ENCODE measurements at places on chromosomes 2 and 18.

DNA sequence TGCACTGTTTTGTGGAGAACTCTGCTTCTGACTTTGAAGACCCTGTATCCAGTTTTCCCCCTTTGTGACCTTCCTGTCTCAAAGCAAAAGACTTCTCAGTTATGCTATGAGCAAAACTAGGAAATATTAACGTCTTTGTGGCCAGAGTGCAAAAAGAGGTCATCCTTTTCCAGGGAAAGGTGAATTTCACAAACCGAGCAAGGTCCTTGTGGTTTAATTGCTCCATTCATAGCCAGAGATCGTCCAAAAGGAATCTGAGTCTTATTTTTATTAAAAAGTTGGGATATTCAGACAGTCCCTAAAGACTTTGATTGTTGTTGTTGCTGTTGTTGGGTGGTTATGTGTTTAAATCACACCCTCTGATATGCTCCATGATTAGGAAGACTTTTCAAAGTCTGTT, 77.4 kb downstream of the NAB1 start:
- DNase-seq: no peak

- DNase-seq: no peak
Observed at GRCh38 chr2:96637385-96638143, 548 bp downstream of the KANSL3 start.

DNA sequence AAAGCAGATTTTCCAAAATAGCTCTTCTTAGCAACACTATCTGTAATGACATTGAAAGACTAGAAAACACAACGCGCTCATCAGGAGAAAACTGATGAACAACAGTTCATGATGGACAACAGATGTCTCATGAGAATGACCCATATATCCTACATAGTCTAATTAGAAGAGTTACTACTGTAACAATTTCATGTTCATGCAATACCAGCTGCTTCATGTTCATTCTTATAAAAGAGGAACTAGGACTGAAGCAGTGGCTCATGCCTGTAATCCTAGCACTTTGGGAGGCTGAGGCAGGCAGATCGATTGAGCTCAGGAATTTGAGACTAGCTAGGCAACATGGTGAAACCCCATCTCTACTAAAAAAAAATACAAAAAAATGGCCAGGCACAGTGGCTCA, 22.7 kb downstream of the TRAPPC8 start:
- no peak for DNase-seq

DNA sequence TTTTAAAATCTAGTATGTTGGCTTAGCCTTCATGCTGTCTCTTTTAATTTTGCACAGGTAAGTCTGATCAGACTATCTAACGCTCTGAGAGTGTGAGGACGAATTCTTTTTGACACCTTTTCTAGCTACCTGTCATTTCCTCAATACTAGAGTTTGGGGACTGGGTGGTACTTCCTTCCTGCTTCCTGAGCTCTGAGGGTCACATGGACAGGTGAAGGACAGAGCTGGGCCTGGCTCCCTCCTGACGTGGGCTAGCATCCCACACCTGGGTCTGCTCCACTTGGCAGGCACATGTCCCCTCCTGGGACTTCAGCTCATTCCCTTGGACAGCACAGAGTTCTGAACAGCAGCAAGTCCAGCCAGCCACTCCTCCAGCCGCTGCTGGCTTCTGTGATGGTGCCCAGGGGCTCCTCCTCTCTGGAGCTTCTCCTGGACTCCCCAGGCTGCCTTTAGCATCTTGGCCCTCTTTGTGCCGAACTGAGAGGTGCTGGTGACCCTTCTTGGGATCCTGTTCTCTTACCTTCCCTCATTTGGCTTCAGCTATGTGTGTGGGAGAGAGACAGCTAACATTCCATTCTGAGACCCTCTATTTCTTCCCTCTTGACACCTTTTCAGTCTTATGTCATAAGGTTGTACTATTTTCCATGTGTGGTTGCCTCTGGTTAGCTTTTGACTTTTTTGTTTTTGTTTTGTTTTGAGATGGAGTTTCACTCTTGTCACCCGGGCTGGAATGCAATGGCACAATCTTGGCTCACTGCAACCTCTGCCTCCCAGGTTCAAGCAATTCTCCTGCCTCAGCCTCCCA, 106.9 kb downstream of the B3GNT2 start:
- no peak for DNase-seq

GRCh38 chr18:59139291-59139614, 431 bp upstream of the SEC11C start:
- peak; percentile 78 for DNase-seq

DNA sequence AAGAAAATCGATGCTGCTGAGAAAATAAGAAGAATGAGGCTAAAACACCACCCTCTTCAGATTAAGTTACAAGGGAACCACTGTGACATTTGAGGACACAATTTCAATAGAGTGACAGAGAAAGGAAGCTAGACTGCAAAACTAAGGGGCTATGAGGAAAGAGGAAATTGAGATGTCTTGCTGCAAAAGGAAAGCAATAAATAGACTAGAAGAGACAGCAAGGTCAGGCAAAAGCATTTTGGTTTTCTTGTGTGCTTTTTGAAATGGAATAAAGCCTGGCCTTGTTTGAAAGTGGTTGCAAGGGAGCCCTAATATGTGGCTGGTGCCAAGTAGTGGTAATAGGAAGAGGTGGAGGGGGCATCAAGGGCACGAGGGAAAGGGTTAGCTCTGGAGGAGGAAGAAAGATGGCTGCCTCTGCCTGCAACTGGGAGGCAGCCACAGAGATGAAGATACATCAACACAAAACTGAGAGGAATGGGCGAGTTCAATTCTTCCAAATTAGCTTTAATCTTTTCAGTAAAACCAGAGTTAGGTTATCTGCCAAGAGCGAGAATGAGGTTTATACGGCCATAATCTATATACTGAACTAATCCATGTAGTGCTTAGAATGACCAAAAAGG, 1.2 kb upstream of the MRO start:
- no peak for DNase-seq

- DNase-seq: no peak
Observed at GRCh38 chr18:11147962-11148679, 1.2 kb downstream of the PIEZO2 start.

DNA sequence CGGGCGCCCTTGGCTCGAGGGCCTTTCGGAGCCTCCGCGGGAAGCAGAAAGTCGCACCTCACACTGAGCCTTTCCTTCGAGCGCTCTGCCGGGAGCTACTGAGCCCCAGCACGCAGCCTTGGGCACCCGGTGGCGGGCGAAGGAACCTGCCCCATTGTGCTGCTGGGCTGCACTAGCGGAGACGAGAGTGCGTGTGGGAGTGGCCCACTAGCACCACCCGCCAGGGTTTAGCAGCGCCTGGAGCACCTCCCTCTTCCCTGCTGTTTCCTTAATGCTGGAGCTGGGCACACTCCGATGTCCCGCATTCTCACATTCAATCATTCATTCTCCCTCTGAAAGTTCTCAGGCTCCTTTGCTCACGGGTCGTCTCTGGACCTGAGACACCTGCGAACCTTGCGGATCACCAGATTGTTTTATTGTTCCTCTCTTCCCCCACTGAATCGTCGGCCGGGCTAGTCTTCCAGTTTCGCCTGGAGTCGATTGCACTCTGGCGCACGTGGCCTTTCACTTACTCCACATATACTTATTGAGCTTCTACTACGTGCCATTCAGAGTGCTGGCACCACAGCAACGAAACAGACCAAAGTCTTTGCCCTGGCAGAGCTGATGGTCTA, 8.5 kb upstream of the PAX3 start:
- no peak for DNase-seq

DNA sequence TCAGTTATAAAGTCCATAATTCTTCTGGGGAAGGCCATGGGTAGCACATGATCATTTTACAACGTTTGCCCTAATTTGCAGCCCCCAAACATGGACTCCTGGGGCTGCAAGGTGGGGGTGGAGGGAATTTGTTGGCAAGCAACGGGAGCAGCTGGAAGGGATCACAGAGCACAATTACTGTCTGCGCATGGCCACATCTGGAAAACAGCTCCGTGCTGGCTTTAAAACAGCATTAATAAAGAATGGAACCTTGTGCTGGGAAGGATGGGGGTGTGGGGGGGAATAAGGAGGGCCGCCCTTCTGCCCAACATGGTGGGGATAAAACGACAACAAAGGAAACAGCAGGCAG, 60.9 kb upstream of the SLC14A2 start:
- no peak for DNase-seq

DNA sequence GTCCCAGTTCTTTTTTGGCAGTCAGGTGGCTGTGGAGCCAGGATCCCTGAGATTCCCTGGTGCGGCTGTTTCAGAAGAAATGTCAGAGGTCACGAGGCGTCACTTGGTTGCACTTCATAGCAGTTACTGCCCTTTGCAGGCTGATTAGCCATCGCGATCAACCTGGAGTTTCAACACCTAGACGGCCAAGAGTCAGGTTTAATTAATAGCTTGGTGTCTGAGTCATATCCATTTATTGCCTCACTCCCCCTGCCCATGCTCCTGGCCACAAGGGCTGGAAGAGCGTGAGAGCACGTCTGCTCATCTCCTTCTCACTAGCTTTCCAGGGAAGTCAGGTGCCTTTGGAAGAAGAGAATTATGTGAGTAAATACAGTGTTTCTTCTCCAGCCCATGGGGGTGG, 552.3 kb downstream of the TSN start:
- DNase-seq: no peak

DNA sequence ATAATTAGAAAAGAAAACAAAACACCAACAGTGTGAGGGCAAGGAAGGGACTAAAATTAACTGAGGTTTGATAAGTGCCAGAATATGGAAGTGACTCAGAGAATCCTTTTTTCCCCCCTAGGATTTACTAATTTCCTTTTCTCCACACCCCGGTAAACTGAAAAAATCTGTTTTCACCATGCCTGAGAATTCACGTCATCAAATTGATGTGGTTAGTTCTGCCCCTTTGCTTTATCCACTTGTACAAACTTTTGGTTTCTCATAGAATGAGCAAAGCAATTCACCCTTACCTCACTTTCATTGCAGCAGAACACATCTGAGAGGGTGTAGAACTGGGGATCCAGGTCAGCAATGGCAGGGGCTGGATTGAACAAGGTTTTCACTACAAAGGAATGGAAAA, 57.8 kb downstream of the RBKS start:
- no peak for DNase-seq

DNA sequence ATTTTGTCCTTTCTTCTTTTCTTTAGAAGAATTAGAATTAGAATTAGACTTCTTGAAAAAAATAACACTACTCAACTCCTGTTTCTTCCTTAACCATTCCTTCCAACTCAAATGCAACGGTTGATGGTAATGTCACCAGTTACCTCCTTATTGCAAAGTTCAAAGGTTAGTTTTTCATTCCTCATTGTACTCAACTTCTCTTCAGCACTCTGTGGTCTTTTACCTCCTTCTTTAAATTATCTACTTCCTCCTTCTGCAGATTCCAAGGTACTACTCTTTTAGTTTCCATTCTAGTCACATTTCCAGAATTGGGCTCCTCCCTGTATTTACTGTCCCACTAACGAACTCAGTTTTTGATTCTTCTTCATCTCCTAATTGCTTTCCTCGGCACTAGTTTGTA, 700.7 kb downstream of the SATB2 start:
- DNase-seq: no peak

GRCh38 chr2:148617219-148617618, 27.3 kb upstream of the EPC2 start:
- DNase-seq: no peak

DNA sequence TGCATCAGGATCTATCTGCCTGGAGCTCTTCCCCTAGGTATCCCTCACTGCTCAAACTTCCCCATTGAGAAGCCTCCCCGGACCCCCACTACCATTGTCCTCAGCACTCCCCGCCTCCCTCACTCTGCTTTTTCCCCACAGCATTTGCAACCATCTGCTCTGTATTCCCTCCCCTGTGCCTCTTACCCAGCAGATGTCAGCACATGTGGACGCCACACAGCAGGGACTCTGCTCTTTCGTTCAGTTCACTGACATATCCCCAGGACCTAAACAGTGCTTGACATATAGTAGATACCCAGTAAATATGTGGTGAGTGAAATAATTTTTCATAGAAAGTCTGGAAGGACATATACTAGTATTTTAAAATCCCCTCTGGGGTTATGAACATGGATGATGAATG, 101.1 kb downstream of the TMEM247 start:
- no peak for DNase-seq

GRCh38 chr2:71554706-71555056, 101.3 kb downstream of the DYSF start:
- no peak for DNase-seq

DNA sequence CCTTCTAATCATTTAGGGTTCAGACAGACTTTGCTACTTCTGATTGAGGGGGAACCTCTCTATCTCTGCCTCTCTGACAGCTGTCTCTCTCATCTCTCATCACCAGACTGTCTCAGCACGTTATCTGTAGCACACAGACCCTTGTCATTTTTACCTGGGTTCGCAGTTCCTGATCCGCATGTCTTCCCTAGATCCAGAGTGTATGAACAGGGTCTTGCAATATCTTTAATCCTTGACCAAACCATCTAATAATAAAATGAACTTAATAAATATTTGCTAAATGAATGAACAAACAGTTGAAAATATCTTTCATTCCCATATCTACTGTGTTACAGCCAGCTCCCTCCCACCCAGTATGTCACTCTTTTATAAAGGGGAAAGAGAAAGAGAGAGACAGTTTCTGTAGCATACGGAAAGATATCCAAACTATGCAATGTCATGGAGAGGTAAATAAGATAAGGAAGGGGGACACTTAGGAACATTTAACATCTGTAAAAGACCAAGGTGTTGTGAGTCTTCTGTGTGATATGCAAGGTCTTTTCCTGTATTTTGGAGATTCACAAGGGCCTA, 507.6 kb downstream of the SUCLG1 start:
- DNase-seq: no peak

GRCh38 chr2:43005975-43006833, 213.8 kb upstream of the HAAO start:
- no peak for DNase-seq

- no peak for DNase-seq
Observed at GRCh38 chr2:188518381-188518780, 226.7 kb downstream of the GULP1 start.

DNA sequence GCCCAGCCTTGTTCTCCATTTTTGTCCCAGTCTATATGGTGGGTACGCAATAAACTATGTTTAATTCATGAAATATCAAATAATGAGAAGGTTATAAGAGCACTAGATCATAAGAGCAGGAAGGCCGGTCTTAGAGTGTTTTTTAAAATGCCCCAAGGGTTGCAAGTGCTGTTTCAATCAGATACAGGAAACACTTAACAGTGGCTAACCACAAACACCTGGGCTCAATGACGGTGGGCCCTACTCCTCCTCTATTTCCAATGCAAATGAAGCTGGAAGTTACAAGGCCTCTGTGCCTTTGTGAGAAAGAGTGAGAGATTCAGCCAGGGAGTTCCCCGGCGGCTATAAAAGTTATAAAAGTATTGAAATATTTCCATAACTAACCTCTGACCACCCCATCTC, 18.9 kb upstream of the WDR33 start:
- peak; percentile 4 for DNase-seq

GRCh38 chr2:85635636-85636035, 19.6 kb downstream of the USP39 start:
- DNase-seq: no peak

Measured in esophagus squamous epithelium (tissue), 5 donors.